ENCODE measurements at places on chromosomes 16 and 17.

DNA sequence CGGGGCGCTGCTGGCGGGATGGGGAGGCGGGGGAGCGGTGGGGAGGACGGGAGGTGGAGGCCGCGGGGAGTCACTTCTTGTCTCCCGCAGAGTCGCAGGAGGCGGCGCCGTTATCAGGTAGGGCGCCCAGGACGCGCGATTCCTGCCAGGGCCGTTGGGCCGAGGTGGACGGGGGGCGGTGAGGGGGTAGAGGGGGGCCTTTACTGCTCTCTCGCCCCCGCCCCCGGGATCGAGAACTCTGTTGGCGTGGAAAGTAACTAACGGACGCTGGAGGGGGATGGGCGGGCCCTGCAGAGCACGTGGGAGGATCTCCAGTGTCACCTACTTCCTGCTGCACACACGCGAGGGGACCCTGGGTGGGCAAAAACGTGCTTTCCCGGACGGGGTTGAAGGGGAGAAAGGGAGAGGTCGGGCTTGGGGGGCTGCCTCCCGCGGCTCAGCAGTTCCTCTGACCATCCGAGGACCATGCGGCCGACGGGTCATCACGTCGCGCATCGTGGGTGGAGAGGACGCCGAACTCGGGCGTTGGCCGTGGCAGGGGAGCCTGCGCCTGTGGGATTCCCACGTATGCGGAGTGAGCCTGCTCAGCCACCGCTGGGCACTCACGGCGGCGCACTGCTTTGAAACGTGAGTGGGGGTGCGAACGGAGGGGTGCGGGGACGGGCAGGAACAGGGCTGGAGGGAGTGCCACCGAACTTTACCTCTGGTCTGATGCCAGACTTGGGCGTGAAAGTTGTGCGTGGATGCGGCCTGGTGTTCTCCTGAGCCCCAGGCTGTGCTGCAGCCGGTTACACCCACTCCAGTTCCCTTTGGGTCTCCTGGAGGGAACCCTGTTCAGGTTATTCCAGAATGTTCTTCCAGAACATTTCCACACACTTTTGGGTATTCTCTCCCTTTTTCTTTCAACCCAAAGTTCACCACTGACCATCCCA is 569 bp downstream of the PRSS21 start:
- peak; percentile 49 for DNase-seq

GRCh38 chr17:74037320-74037719 is 166.2 kb upstream of the RPL38 start:
- DNase-seq: no peak

GRCh38 chr16:69088684-69089083 is 16.8 kb upstream of the HAS3 start:
- DNase-seq: no peak

- no peak for DNase-seq
These were observed 979 bp downstream of the MAP3K14 start for GRCh38 chr17:45315648-45316433.

GRCh38 chr16:67425580-67425979 is 5.3 kb upstream of the HSD11B2 start:
- no peak for DNase-seq

DNA sequence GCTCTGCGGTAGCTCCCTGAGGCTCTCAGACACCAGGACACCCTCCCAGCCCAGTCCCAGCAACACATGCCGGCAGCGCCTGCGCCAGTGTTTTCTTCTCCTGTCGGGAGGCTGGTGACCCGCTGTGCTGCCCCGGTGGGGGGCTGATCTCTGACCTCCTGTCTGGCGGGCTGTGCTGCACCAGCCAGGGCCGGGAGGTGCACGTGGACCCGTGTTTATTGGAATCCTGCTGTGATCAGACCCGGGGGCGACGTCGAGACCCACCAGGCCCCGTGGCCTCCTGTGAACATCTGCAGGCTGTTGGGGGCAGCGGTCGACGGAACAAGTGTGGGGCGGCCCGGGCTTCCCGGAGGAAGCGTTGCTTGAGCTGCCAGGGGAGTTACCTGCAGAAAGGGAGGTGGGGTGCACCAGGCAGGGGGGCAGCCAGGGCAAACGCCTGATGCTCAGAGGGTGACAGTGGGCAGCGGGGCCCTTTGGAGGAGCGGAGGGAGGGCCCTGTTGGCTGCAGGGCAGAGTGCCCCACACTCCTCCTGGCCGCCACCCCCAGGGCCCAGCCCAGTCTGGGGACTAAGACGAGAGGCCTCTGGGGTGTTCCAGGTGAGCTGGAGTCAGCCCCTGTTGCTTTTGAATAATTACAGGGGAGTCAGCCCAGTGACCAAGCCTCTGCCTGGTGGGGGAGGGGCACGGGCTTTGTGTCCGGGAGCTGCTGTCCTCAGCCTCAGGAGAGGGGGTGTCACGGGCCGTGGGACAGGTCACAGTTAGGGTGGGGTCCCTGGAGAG is 2.3 kb upstream of the SSTR5 start:
- DNase-seq: no peak

DNA sequence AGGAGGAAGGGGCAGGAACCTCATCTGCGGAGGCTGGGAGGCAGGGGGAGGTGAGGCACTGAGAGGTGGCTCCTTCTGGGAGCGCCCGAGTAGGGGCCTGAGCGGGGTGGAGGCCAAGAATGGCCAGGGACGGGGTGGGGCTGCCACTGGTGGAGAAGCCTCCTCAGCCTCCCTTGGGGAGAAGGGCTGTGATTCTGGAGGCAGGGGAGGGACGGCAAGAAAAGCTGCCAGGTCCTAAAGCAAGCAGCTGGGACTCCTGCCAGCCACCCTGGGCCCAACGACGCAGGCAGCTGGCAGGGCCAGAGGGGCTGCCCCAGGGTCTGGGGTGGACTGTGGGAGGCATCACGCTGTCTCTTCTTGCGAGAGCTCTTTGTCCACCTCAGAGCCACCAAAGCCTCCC is 12.7 kb upstream of the MLKL start:
- DNase-seq: no peak

DNA sequence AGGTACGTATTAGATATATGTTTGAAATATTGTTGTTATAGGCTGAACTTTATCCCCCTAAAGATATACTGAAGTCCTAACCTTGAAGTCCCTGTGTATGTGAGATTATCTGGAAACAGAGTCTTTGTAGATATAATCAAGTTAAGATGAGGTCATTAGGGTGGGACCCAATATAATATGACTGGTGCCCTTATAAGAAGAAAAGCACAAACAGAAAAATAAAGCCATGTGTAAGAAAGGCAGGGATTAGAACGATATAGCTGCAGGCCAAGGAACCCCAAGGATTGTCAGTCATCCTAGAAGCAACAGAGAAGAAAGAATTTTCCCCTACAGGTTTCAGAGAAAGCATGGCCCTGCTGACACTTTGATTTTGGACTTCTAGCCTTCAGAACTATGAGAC is 95.8 kb downstream of the USP32 start:
- DNase-seq: no peak

DNA sequence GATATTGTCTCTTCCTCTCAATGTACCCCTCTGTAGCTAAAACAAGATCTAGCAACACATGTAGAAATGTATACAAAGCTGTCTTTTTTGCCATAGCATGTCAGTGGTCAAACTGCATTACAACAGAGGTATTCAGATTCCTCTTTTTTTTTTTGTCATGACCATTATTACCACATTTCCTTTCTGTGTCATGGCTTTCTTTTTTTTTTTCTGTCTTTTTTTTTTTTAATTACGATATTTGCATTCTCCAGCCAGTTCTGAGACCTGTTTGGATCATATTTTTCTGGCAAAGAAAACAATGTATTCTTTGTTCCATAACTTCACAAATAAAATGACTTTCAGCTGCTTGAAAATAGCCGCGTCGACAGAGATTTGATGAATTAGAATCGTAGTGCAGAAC is 27.4 kb upstream of the CAPNS2 start:
- no peak for DNase-seq

- DNase-seq: no peak
These were observed 42.4 kb upstream of the SLC25A19 start for GRCh38 chr17:75331671-75332070.

DNA sequence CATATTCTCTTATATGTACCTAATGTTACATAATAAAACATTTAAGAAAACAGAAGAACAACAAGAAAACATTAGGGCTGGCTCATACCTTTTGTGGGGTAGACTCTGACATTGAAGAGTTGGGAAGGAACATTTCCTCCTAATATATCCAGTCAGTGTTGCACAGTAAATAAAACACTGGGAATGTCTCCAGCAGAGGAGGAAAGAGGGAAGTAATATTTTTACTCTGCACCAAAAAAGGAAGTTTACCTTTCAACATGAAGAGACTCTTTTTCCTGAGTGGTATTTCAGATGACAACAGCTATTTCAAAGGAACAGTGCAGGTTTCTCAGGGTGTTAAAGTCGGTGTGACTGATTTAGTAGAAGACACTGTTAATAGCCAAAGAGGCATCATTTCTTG is 31.9 kb downstream of the EPN2 start:
- DNase-seq: no peak

DNA sequence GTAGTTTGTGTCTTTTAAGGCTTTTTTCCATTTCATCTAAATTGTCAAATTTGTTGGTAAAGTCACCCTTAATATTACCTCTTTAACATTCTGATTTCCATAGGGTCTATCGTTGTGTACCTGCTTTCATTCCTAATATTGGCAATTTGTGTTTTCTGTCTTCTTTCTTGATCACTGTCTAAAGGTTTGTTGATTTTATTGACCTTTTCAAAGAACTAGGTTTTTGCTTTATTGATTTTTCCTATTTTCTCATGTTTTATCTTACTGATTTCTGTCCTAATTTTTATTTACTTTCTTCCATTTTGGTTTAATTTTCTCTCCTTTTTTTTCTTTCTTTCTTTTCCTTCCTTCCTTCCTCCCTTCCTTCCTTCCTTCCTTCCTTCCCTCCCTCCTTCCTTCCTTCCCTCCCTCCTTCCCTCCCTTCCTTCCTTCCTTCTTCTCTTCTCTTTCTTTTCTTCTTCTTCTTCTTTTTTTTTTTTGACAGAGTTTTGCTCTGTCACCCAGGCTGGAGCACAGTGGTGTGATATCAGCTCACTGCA is 86.3 kb downstream of the CYLD start:
- no peak for DNase-seq

DNA sequence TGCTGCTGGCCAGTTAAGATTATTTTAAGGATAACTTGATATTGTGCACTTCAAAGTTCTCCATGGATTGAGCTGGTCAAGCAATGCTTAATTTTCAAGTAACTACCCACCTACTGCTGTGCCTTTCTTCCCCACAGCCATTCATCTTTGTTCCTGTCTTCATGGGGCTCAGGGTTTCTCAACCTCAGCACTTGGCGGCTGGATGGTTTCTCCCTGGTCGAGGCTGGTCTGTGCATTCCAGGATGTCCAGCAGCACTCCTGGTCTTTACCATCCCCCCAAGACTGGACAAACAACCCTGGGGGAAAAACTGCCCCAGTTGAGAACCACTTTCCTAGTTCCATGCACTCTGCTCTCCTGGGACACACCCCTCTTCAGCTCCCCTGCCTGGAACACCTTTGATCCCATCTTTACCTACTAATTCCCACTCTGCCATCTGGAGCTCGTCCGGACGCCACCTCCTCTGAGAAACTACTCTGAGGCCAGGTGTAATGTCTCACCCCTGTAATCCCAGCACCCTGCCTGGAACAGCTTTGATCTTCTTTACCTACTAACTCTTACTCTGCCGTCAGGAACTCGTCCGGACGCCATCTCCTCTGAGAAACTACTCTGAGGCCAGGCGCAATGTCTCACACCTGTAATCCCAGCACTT is 81.5 kb downstream of the NXN start:
- no peak for DNase-seq

- DNase-seq: no peak
These were observed 27.9 kb upstream of the PMFBP1 start for GRCh38 chr16:72199761-72200337.

DNA sequence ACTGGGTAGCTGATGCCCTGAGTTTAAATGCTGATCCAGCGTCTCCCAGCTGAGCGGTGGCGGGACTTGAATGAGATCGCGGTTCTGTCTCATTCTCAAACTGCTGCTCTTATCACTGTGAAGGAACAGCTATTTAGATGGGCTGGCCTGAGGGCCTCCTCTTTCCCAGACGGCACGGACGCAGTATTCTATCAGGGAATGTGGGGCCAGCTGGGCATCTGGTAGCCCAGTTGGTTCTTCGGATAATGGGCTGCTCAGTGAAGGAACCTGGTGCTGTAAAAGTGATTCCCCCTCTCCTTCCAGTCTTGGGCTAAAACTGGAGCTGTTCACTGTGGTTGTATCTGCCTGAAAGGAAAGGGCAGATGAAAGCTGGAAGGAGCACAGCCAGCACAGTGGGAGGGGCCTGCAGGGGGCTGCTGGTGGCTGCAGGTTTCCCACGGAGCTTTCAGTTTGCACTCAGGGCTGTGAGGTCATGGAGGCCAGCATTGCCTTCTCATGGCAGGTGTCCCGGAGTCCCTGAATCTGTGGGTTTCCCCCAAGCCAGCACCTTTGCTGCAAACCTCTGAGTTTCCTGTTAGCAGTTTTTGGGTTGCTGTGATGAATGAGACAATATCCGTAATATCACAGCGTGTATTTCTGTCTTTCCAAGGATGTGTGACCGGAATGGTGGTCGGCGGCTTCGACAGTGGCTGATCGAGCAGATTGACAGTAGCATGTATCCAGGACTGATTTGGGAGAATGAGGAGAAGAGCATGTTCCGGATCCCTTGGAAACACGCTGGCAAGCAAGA is 3.6 kb downstream of the IRF8 start:
- peak; percentile 96 for DNase-seq

DNA sequence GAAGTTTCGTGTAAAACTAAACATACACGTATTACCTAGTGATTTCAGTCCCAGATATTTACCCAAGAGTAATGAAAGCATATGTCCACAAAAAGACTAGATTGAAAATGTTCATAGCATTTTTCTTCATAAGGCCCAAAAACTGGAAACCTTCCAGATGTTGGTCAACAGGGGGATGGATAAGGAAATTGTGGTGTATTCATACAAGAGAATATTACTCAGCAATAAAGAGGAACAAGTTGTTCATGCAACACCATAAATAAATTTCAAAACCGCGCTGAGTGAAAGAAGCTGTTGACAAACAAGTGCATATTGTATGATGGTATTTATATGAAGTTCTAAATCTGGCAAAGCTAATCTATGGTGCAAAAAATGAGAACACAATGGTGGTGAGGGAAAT is 54.1 kb upstream of the NFAT5 start:
- no peak for DNase-seq

GRCh38 chr16:67277294-67277998 is 1.9 kb upstream of the PLEKHG4 start:
- DNase-seq: no peak

- no peak for DNase-seq
These were observed 13.1 kb upstream of the PRR35 start for GRCh38 chr16:546909-547770.

GRCh38 chr16:81798311-81799137 is 19.4 kb downstream of the PLCG2 start:
- peak; percentile 95 for DNase-seq

- DNase-seq: no peak
These were observed 17.3 kb upstream of the PRKCA start for GRCh38 chr17:66285149-66285548.

GRCh38 chr16:84190731-84191388 is at the start of gene ADAD2:
Gene ADAD2 (plus strand): TSS chr16:84191157. CDS start chr16:84191231, 74 bp downstream.
- no peak for DNase-seq

GRCh38 chr17:2435862-2436261 is 35.0 kb upstream of the MNT start:
- DNase-seq: no peak

- DNase-seq: peak; percentile 53
These were observed 61.4 kb downstream of the ZNF18 start for GRCh38 chr17:11935734-11936406.

GRCh38 chr16:3180445-3180878 is 7.5 kb upstream of the OR1F1 start:
- DNase-seq: peak; percentile 41

Data from GM12865 (cell line).